Fibroblast of pulmonary artery (primary cell): ENCODE measurements at places on chromosomes 5 and 9.

DNA sequence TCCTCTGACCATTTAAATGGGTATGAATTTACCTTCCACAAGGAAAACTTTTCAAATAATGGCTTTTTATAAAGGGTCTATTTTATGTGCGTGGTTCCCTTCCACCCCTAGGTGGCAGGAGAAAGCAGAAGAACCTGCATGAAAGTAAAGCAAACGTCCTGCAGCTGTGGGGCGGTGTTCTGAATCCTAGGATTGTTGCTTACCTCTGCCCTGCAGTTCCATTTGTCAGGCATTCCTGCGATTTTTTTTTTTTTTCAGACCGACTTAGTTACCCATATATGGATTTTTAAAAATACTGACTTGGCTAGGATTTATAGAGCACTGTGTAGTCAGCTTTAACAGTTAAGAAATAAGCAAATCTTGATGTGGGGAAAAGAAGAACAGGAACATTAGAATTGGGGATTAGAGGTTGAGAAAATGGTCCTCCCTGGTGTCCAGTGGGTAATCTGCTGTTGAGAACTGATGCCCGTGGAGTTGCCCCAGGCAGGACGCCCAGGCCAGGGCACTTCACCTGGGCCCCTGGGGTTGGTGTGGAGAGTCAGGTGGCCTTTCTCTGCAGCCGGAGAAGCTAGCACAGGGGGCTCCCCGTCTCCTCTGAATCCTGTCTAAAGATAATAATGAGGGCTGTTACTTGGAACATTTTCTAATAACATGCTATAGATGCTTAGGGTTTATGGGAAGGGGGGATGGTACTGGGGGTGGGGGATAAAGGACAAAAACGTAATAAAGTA is 30.4 kb upstream of the LTC4S start:
- peak; percentile 89 for DNase-seq

- DNase-seq: peak; percentile 16
Observed at GRCh38 chr9:94767331-94768072, 41.0 kb downstream of the AOPEP start.

DNA sequence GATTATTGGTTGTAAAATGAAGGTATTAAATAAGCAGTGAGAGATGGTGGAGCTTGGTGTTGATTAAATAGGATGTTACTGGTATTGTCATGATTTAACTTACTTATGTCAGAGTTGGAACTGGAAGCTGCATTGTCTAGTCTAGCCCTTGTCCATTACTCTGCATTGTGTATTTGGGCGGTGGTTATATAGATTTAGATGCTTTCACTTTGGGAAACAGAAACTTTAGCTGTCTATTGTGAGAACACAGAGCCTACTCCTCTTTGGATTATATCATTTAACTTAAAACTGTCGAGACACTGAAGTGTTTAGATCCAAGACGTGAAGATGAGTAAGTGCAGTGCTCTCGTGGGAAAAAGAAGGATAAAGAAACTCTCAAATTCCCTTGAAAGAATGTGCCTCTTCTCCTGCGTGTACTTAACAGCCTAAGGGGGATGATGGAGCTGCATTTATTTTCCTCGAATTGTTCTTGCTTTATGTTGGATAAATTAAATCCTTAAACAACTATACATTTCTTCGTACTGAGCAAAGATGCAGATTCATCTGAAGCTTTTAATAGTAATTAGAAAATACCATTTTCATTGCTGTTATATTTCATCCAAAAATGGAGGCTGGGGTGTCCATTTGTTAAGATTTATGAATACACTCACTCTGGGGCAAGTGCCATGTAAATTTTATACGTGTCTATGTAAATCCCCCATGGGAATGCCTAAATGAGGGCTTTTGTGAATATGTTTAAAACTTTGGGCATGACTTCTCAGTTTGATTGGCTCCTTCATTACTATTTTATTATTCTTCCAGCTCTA is 21.6 kb downstream of the FBXL7 start:
- peak; percentile 29 for DNase-seq

- no peak for DNase-seq
Observed at GRCh38 chr5:7047511-7048261, 334.5 kb downstream of the TENT4A start.

DNA sequence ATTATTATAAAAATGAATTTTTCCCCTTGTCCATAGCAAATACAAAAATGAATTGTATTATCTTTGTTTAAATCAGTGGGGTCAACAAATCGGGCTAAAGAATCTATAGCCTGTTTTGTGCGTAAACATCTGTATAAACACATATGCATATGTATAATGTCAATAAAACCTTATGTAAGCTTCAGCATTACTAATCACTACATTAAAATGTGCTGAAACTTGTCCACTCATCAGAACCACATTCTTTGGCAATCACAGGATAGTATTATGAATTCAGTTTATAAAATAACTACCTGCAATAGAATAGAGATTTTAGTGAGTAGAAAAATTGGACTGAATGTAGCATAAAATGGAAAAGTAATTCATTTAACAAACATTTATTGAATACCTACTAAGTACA is 30.6 kb downstream of the RGMB start:
- DNase-seq: no peak

GRCh38 chr5:139177809-139178588 is 20.2 kb downstream of the SIL1 start:
- DNase-seq: no peak

GRCh38 chr9:21097817-21098216 is 20.1 kb upstream of the IFNB1 start:
- DNase-seq: no peak

GRCh38 chr5:603081-603998 is 8.8 kb upstream of the CEP72 start:
- no peak for DNase-seq

- no peak for DNase-seq
Observed at GRCh38 chr5:10839118-10839517, 78.1 kb upstream of the DAP start.

DNA sequence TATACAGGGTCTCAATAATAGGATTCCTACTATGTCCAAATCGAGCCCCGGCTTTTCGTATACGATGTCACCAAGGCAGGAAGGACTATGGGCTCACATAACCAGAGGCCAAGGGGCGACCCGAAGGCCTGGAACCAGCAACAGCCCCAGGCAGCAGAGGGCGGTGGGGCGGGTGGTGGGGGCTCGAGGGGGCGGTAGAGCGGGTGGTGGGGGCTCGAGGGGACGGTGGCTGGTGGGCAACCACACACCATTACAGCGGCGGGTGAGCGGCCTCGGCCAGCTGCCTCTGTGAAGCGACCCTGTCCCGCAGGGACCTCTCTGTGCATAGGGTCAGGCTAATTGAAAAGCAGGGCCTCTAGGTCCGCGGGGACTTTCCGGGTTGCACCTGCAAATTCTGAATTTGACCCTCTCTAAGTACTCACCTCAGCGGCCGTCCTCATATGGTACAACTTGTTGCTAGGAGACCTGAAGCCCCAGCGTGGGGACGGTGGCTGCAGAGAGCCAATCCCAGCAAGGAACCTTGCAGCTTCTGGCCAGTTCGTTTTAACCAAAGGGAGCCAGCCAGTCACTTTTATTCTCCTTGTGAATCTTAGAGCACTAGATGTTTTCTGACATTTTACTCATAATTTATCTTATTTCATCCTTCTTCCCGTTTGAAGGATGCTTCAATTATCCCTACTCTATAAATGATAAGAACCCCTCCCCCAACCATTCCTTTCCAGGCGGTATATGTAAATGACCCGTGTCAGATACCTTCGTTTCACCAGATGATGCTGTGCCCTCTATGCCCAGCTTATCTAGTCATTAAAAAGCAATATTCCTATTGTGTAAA is at the start of gene NME5:
Gene NME5, minus strand, starts transcription at position 480 of the 832 bp plus-strand sequence. CDS start 648 bp downstream, outside the sequence.
- DNase-seq: peak; percentile 69

GRCh38 chr9:68768619-68769018 is 63.6 kb downstream of the PIP5K1B start:
- DNase-seq: no peak

- DNase-seq: no peak
Observed at GRCh38 chr9:113879318-113879717, 3.2 kb downstream of the ZNF618 start.

GRCh38 chr5:173326501-173326960 is 1.7 kb downstream of the STC2 start:
- DNase-seq: peak; percentile 79

DNA sequence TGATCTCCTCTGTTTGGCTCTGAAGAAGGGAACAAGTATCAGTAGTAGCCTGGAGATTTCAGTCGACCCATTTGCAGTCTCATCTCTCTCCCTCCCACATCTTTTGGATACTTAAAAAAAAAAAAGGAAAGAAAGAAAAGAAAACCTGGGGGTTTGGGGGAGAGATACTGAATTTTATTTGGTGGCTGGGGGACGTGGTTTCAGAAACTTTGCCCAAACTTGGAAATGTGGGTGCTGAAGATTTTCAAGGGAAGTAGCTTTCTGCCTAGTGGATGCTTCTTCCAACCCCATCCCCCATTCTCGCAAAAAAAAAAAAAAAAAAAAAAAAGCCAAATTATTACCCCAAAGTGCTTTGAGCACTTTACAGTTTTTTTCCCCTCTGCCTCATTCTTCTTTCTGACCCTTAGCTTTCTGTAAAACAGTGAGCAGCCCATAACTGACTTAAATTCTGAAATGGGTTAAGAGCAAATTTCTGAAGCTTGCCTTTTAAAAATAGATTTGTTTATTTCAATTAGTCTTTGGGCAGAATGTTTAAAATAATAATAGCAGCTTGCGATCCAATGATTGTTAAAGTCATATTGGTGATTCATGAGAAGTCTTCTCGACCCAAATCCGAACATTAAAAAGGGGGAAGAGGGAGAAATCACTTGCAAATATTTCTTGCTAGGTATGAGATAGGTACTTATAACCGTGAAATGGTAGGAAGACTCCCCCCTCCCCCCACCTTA is 894 bp downstream of the FST start:
- DNase-seq: peak; percentile 30

- DNase-seq: no peak
Observed at GRCh38 chr5:78624011-78624541, 24.5 kb downstream of the LHFPL2 start.

DNA sequence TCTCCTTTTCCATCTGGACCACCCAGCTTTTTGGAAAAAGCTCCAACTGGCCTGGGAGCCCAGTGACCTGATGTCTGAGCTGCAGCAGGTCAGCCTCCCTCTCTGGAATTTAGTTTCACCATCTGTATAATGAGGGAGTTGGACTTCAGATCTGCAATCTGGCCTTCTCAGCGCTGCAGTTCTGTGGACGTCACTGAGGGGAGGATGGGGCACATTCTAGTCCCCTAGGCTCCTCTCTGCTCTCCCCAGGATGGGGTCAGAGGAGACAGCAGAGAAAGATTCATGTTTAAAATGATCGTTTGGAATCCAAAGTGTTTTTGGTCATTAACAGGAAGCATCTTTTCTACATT is 10.2 kb downstream of the OR13J1 start:
- no peak for DNase-seq

DNA sequence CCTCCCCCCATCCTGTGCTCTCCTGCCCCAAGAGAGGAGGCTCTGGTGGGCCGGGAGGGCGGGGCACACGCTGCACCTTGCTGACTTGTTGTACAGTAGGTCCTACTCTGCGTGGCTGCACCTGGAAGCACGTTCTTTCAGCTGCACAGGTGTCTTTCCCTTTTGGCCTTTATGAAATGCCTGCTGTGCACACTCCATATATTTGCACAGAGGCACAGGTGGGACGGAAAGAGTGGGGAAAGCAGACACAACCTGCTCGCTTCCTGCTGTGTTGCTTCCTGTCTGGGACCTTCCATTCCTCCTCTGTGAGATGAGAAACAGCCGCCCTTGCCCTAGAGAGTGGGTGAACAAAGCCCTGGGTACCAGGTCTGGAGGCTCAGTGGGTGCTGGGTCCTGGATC is 4.8 kb downstream of the USP20 start:
- DNase-seq: no peak

DNA sequence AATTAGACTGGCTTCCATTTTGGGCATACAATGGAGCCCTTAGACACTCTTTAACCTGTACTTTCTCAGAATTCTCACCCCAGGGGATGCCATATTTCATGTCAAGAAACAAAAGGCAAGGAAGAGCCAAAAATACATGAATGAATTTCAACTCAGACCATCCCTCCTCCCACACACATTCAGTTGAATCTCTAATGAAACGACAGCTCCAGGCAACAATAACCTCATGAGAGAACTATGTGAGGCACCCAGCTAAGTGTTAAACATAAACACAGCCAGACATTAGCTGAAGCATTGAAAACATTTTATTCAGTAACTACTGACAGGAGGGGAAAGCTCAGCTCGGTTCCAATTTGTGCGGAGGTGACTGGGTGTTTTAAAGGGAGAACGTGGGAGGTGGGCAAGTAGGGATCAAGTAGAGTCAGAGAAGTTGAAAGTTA is 1359.1 kb upstream of the CDH9 start:
- peak; percentile 45 for DNase-seq

GRCh38 chr5:60219921-60220320 is 326.4 kb upstream of the PDE4D start:
- no peak for DNase-seq

DNA sequence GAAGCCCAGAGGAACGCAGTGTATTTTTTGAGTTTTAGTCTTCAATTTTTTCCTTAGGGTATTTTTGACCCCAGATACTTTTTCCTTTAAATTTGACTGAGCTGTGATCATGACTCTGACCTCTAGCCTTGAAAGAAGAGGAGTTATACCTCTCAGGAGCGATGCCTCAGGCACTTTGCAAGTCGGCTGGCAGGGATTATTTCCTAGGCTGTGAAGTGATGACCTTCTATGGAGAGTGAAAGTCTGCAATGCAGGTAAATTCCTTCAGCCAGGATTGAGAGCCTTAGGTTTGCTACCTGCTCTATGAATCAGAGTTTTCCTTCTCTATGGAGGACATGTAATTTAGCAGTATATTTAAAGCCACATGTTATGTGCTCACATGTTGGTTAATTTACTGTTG is 10.8 kb upstream of the NUDT12 start:
- no peak for DNase-seq
